ENCODE measurements at places on chromosomes 3 and 15.
A peak's percentile ranks its signal among the peaks of the same experiment; 100 is the strongest.

DNA sequence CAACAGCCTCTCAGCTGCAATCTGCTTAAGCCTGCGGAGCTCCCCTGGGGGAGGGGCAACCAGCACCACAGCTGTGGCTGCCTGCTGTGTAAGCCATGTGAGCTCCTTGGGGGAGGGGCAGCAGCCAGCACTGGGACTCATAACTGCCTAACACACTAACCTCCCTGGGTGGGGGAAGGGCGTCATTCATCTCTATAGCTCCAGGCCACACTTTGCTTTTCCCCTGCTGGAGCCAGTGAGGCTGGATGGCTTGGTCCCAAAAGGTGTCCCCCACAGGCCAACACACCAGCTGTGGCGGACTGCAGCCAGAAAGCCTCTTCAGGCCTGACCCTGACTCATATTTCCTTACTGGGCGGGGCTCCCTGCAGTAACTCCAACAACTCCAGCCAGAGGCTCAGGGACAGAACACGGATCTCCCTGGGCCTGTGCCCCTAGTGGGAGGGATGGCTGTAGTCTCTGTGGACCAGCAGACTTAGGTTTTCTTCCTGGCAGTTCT, 129.8 kb downstream of the PPM1L start:
- DNase-seq, result peak; percentile 86

- no peak for DNase-seq
Observed at GRCh38 chr15:71231758-71232157, 116.5 kb downstream of the THSD4 start.

DNA sequence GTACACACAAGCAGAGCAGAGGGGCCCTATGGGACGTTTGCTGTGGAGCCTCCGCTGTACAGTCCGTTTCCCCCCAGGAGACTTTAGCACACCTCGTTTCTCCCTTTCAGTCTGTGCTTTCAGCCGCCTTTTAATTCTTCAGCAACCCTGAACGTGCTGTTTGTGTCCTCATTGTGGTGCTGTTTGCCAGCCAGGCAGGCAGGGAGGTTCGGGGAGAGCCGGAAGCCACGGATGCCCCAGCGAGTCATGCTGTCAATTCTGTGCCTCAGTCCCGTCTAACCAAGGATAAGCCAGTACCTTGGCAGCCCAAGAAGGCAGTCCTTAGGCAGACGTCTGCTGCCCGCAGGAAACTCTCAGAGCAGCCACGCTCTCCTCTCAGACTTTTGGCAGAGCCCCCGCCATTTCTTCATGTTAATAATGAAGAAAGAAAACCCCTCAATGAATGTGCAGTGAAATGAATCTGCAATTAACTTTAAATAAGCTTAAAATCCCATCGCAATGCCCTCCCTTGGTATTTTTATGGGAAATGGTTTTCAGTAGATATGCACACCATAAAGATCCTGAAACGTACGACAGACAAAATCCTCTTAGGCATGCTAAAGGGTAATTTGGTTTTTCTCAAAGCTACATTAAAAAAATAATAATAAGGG, 158.6 kb downstream of the UACA start:
- peak; percentile 78 for DNase-seq

DNA sequence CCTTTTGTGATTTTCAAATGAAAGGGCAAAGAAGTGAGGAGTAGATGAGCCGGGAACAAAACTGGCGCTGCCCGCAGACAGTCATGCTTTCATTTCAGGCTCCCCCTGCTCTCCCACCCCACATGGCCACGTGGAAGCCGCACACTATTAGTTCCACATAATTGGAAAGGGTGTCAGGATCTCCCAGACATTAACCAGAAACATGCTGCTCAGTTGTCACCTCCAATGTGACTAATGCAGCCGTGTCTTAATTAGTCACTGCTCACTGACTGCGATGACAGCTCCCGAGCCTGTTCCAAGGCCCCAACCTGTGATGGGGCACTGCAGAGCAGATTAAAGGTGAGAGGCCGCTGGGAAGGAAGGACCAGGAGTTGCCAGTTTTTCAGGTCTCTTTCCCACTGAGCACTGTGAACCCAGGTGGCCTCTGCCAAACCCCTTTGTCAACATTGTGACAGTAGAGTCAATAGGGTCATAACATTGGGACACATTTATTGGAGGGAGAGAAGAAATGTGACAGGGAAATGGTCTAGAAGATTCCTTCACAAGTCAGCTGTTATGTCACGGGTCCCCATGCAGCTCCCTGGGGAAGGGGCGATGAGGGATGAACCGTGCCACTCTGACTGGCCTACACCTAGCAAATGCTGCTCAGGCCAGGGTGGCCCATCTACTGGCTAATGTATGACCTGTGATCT, 38.6 kb upstream of the SFMBT1 start:
- DNase-seq, result peak; percentile 60

DNA sequence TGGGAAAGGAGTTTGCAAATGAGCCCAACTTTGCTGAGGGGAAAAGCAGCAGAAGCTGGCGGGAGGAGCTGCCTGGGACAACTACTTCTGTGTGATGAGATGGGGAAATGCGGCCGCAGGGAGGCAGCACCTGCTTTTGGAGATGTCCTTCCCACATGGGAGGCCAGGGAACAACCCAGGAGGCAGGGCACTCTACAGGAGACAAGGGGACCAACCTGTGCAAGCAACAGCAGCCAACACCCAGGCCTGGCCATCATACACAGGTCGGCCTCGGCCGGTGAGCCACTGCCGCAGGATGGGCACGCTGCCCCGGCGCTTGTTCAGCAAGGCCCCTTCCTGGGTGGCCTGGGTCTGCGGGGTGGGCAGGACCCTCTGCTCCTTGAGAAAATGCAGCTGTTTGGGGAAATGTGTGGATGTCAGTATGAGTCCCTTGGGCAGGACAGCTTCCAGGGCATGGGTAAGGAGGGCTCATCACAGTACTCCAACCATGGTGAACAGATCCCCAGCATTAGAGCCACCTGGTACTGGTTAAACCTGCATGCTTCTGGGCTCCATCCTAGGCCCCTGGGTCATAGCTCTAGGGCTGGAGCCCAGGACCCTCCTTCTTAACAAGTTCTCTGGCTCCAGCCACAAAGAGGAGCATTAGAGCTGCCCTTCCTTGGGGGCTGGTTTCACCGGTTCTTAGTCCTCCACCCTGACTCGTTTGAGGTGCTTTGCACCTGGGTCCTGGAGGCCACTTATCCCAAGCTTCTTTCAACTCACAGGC, 11.6 kb downstream of the EPB42 start:
- no peak for DNase-seq

DNA sequence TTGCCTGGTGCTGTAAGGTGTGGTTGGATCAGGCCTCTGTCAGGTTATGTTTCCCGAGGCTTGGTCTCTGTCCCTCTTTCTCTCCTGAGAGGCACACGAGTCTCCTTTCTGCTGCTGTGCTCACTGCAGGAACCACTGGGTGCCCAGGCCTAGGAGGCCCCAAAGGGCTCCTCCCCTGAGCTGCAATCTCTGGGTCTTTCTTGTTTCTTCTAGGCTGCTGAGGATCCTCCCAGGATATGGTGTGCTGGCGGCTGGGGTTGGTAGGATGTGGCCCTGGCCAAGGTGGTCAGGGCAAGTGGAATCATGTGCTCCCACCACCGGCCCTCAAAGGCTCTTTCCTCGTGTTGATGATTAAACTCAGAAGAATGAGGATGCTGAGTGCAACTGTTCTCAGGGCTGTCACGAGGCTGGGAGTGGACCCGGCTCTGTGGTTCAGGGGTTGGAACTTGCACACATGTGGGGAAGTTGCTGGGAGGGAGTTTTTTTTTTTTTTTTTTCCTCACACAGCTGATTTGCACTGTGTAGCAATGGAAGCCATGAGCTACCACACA, 43.6 kb upstream of the CTSH start:
- peak; percentile 48 for DNase-seq

DNA sequence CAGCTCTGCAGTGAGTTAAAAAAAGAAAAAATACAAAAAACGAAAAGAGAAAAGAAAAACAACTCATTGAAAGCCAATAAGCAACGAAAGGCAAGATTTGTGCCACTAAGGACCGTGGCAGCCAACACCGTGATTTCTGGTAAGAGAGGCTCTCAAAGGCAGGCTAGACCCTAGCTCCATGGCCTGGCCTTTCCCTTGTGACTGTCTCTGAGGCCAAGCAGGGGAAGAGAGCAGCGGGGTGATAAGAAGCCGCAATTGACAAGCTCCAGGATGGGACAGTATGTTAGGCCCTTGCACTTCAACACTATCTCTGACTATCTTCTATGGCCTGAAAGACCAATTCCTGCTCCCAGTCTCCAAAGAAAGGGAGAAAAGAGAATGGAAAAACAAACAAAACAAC, 12.4 kb downstream of the APOD start:
- no peak for DNase-seq

DNA sequence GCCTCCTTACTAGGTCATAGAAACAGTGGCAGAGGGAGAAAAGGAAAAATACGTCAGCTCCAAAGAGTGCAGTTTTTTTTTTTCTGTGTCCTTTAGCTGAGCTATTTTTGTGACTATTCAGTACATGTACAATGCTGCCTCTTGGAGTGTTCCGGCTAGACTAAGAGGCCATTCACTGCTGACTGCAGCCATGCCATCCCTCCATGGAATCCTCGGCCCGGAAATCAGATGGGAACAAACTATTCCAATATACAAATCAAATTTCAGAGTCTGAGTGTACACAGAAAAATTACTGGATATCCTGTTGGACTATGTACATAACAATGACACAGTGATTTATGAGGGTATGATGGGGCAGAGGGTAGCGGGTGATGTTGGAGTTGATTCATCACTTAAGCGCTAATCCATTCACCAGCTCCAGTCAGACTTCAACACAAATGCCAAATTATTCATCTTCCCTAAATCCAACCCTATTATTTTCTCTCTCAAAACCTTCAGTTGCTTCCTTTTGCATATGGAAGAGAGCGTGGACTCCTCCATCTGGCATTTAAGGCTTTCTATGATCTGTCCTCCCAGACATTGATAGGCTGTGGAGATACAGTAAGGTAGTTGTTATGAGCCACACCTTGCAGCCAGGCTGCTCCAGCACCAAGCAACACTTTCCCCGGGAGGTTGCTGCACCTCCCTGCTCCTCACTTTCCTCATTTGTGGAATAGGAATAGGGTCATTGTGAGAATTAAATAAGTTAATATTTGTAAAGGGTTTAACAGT, 109.1 kb downstream of the LPP start:
- no peak for DNase-seq

Data from eye (tissue), 1 donor.